ENCODE measurements at places on chromosomes 13 and 19.

GRCh38 chr13:67827992-67828391 lies 597.9 kb upstream of the PCDH9 start:
- no peak for DNase-seq

GRCh38 chr19:54189145-54189734 lies at the start of gene MBOAT7:
Gene MBOAT7 (minus strand): TSS chr19:54189580. CDS start chr19:54188508, 1,072 bp downstream.
- DNase-seq, result no peak

DNA sequence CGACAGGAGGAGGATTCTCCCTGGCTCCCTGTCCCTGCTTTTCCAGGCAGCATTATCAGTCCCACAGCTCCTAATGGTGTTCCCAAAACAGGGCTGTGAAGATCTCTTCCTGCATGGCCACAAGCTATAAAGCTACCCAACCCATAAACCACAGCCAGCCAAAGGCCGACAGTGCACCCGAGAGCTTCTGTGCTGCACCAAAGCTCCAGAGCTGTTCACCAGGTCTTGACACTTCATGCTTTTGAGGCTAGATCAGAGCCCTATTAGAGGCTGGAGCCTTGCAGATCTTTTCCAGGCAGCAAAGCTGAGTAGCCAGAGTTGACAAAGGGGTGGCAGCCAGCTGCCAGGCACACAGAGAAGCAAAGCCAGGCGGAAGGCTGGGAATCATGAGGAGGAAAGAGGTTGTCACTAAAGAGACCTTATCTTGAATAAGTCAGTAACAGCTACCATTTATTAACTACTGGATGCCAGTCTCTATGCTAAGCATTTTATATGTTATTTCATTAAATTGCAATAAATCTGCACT lies 180.4 kb downstream of the KATNAL1 start:
- DNase-seq, result no peak

DNA sequence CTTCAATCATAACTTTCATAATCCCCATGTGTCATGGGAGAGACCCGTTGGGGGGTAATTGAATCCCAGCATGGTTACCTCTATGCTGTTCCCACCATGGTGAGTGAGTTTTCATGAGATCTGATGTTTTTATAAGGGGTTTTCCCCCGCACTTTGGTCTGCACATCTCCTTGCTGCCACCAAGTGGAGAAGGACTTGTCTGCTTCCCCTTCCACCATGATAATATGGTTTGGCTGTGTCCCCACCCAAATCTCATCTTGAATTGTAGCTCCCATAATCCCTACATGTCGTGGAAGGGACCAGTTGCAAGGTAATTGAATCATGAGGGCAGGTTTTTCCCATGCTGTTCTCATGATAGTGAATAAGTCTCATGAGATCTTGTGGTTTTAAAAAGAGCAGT lies 524.9 kb downstream of the SLITRK5 start:
- no peak for DNase-seq

DNA sequence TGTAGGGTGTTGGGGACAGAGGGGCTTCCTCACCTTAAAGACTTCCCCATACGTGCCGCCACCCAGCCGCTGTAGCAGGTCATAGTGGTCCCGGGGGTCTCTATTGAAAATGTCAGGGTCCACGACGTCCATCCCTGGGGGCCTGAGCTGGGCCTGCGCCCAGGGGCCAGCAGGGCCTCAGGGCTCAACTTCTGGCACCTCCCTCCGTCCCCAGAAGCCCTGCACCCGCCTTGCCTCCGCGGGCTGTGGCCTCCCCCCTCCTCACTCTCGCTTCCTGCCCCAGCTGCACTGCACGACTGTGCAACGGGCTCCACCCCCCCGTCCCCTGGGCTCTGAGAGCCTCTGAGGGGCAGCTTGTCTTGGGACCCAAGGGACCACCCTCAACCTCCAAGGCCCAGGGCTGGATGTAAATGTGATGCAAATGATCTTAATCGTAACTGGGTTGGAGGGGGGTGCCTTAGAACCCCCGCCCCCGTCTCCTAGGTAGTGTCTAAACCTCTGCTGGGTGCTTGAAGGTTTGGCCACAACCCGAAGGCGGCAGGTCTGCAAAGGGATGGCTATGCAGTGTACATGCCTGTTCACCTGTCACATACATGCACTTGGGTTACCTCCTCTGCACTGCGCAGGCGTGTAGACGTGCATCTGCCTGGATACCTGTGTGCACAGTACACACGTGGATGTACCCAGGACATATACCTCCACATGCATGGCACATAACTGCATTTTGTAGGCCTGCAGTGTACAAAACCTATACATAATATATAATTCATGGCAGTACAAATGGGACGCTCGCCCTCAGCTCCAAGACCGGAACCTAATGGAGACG lies at the start of gene MAP4K1:
Gene MAP4K1, minus strand, starts transcription at position 190 of the 826 bp plus-strand sequence. Its CDS starts 58 bp downstream, at position 132.
- peak; percentile 19 for DNase-seq

- no peak for DNase-seq
Observed at GRCh38 chr19:57202160-57202559, 10.9 kb downstream of the ZNF264 start.

DNA sequence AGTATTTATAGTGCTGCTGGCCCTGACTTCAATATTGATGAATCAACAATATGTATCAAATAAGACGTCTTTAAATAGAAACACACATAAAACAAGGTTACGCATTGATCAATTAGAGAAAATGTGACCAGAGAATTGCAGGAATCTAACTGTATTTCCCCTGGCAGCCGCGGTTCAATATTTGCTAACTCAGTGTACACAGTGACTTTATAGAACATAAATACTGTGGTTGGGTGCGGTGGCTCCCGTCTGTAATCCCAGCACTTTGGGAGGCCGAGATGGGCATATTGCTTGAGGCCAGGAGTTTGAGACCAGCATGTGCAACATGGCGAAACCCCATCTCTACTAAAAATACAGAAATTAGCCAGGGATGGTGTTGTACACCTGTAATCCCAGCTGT lies 22.8 kb upstream of the UPF3A start:
- DNase-seq, result no peak

- no peak for DNase-seq
Observed at GRCh38 chr19:15115080-15115479, 7.9 kb downstream of the SYDE1 start.

GRCh38 chr13:52652980-52653303 lies 306 bp downstream of the SUGT1 start:
- DNase-seq, result no peak

DNA sequence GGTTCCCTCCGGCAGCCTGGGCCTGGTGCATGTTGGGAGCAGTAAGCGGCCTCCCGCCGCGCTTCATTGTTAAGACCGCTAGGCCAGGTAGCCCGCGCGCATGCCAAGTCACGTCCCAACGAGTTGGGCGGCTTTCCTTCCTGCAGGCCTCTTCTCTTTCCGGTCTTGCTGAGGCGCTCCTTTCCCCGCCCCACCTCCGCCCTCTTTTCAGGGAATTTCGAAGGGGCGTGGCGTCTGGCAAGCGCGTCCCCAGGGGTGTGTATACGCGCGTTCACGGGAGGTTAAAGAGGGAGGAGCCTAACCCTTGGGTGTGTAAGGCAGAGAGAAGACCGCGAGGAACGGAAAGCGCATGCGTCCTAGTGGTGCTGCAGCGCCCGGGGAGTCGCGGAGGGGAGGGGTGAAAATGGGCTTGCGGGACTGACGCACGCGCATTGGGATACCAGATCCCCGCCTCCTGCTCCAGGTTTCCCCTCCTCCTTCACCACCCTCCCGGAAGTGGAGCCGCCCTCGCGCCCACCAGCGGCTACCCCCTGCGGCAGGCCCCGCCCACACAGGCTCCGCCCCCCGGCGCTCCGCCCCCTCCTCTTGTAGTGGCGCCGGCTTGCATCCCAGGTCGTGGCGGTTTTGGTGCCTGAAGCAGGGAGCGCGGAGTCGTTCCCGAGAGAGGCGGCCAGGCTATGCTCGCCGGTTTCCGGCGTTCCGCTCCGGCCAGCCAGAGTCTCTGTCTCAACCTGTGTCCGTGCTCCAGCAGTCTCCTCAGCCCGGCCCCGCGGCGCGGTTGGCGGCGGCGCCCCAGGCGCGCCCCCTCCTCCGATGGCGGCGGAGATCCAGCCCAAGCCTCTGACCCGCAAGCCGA lies at the start of gene WDFY2:
Gene WDFY2, plus strand, starts transcription at position 588 of the 856 bp plus-strand sequence. Its CDS starts 226 bp downstream, at position 814.
- peak; percentile 100 for DNase-seq
